Activated T-helper 1 cell treated with anti-CD3 and anti-CD28 coated beads, Interleukin-12 subunit alpha, Interleukin-12 subunit beta, Interleukin-2, Interleukin-4 antibody, amounts not matched to agents 30 ng/mL and 10 ng/mL and 1 ng/mL, durations not matched to agents 14 hours and 24 hours and 36 hours (primary cell): ENCODE measurements at places on chromosomes 2 and 18. TPM values are rescaled to one million over a fixed set of nuclear protein-coding genes. Genes with fewer than 3 reads are reported as not detected.

GRCh38 chr18:22363867-22364463 lies 53.8 kb downstream of the CTAGE1 start:
- no peak for DNase-seq

Gene SIX2
- not detected in 2 replicates for total RNA-seq

Gene LBX2
- 0.54 and 1.1 TPM in 2 replicates for total RNA-seq

- DNase-seq: peak; percentile 9
Measured at GRCh38 chr18:23503963-23504344, 643 bp downstream of the RMC1 start.

GRCh38 chr18:49112664-49113063 lies 161.9 kb upstream of the SMAD7 start:
- DNase-seq: no peak

DNA sequence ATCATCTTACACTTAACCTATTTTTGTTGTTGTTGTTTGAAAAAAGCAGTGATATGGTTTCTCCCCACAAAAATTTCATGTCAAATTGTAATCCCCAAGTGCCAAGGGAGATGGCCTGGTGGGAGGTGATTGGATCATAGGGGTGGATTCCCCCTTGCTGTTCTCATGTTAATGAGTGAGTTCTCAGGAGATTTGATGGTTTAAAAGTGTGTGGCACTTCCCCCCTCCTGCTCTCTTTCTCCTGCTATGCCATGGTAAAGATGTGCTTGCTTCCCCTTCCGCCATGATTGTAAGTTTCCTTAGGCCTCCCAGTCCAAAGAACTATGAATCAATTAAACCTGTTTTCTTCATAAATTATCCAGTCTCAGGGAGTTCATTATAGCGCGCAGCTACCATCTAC lies 1362.7 kb upstream of the FAM98A start:
- no peak for DNase-seq

DNA sequence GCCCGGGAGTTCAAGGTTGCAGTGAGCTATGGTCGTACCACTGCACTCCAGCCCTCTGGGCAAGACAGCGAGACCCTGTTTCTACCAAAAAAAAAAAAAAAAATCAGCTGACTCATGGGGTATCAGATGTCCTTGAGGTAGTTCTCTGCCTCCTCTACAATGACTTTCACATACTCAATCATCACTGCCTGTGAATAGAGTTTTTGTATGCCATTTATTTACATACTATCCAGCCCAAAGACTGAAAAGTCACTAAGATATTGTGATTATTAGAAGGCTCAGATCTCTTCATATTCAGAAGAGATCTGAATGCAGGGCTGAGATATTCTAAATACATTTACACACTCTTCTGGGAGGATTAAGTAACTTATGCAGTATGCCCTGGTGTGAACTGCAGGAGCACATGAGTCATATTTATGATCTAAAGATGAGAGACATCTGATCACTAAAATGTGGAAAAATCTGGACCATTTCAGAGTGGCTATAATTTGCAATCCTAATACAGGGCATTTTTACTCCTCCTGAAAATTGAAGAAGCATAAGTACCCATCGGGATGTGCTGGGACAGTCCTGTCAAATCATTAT lies 38.9 kb downstream of the KLF7 start:
- no peak for DNase-seq

Gene REG3A
- not detected in 2 replicates for total RNA-seq

- no peak for DNase-seq
Measured at GRCh38 chr2:109645412-109646184, 31.4 kb downstream of the SOWAHC start.

GRCh38 chr2:113846429-113846828 lies 43.5 kb upstream of the ACTR3 start:
- no peak for DNase-seq

GRCh38 chr18:36759167-36759776 lies 69.5 kb downstream of the TPGS2 start:
- DNase-seq: no peak

Gene MATN3
- not detected in 2 replicates for total RNA-seq

DNA sequence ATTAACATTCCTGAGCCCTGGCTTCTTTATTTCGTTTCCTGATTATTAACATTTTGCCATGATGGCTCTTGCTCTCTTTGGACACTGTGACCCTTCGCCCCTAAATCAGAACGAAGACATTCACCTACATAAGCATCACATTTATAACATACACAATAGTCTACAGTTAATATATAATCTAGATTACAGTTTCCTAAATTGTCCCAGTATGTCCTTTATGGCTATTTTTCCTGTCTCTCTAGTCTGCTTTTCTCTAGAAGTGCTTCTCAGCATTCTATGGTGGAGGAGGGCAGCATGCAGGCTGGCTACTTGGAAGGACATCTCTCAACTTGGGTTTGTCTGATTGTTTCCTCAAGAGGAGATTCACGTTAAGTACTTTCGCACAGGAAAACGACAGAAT lies 49.9 kb downstream of the FAM210A start:
- no peak for DNase-seq

Gene PROC
- total RNA-seq: 0.29 TPM in 2 replicates

GRCh38 chr2:220347626-220348025 lies 720.2 kb downstream of the SLC4A3 start:
- no peak for DNase-seq

- DNase-seq: peak; percentile 5
Measured at GRCh38 chr2:218010140-218010983, 7.6 kb upstream of the TNS1 start.

DNA sequence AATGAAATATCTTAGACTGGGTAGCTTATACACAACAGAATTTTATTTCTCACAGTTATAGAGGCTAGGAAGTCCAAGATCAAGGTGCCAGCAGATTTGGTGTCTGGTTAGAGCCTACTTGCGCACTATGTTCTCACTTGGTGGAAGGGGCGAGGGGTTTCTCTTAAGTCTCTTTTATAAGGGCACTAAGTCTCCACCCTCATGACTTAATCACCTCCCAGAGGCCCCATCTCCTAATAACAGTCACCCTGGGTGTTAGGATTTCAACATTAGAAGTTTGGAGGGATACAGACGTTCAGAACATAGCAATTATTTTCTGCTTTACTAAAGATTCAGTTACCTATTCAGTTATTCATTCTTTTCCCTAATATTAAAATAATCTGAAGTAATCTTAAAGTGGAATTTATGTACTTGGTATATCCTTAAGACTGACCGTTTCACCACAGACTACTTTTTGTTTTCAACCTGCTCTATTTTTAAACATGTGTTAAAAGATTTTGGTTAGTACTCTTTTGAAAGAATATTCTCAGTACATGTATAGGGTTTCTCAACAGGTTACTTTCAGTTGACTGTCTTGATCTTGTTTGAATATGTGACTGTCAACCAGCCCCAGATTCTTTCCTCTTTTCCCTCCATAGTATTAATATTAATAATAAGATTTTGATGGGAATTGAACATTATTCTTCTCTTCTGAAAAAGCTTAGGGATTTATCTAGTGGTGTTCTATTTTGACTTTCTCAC lies 130.0 kb downstream of the TAF4B start:
- DNase-seq: no peak

GRCh38 chr18:74284191-74284979 lies 7.4 kb downstream of the CYB5A start:
- no peak for DNase-seq

DNA sequence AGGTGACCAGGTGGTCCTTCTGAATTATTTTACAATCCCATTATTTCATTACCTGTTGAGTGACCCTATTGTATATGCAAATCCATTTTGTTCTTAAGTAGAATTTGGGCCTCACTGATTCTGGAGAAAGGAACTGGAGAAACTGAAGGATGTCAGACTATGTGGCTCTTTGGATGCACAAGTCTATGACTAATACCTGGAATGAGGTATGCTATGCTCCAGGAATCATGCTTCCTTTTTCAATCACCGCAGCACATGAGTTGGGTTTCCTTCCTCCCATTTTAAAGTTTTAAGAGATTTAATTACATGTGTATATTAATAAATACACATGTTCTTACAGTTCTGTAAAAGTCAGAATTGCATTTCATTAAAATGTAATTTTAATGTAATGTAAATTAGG lies 253.9 kb upstream of the VWC2L start:
- DNase-seq: no peak

GRCh38 chr18:49094979-49095632 lies 144.3 kb upstream of the SMAD7 start:
- DNase-seq: no peak

Gene RAD51AP2
- not detected in 2 replicates for total RNA-seq

Gene IFIH1
- 27.9 TPM in 2 replicates for total RNA-seq

Gene SERPINB7
- not detected in 2 replicates for total RNA-seq

GRCh38 chr2:145402706-145403277 lies 882.9 kb upstream of the ZEB2 start:
- DNase-seq: no peak

GRCh38 chr2:158189526-158189925 lies 87.8 kb downstream of the UPP2 start:
- DNase-seq: no peak

- no peak for DNase-seq
Measured at GRCh38 chr2:17373041-17373440, 145.2 kb downstream of the RAD51AP2 start.

Gene SEMA4C
- total RNA-seq: 18.7 and 20.6 TPM in 2 replicates

Gene GPR35
- total RNA-seq: 7.6 and 8.2 TPM in 2 replicates

GRCh38 chr18:59279722-59280121 lies 6.5 kb upstream of the RAX start:
- no peak for DNase-seq

DNA sequence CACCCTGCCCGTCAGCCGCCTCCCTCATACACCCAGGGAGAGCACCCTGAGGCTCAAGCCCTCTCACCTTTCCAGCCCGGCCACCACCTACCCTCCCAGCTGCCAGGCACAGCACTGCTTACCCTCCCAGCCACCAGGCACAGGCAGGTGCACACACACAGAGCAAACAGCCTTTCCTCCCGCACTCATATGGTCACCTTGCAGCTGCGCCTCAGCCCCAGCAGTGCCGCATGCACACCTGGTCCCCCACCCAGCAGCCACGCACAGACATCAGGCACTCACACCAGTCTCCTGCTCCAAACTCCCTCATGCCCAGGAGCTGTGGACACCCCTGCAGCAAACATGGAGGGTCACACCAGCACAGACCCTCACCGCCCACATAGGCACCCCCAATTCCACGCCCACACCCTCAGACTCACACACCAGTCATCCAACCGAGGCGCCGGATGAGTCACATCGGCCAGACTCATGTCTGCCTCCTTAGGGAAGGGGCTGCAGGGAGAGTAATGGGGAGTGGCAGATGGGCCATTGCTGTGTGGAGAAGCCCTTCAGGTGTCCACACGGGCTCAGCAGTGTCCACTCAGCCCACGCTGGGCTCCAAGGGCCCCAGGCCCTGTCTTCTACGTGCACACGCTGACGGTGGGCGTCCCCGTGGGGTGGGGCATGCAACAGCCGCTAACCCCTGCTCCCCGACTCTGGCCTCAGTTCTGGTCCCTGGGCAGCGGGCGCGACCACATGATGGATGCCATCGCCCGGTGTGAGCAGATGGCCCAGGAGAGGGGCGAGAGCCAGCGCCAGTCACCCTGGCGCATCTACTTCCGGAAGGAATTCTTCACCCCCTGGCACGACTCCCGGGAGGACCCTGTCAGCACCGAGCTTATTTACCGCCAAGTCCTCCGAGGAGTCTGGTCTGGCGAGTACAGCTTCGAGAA lies 22.3 kb upstream of the GPR17 start:
- no peak for DNase-seq

GRCh38 chr2:74924463-74925265 lies 33.8 kb upstream of the POLE4 start:
- no peak for DNase-seq

Gene SLC16A14
- total RNA-seq: 3.1 and 3.3 TPM in 2 replicates
